ENCODE measurements at places on chromosomes 3 and 15.

DNA sequence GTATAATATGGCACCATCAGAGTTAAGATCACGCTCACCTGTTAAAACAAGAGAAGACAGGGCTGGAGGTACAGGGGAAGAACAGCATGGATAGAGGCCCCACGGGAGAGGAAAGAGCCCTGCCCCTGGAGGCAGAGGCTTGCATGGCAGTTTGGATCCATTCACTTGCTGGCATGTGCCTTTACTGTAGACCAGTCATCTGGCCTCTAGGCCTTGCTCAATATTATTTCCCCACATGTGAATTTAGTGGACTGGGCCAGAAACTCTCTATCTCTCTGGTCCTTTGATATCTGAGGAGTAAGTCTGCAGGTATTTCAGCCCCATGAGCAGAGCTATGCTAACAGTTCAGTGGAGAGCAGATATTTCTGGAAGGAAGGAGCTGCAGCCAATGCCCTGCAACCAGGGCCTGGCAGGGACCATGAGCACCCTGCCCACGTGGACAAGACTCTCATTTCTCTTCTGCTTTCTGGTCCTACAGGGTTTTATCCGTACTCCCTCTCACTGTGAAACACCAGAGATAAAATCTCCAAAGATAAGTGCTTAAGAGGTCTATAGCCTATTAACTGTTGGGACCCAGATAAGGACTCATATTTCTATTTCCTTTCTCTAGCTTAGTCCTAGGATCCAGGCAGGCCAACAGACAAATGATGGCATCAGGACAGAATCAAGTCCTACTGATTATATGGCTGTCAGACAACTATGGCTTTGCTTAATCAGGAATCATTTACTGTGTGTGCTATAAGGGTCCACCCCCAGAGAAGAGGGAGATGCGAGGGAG, 65.0 kb downstream of the CLDN11 start:
- no peak for DNase-seq

DNA sequence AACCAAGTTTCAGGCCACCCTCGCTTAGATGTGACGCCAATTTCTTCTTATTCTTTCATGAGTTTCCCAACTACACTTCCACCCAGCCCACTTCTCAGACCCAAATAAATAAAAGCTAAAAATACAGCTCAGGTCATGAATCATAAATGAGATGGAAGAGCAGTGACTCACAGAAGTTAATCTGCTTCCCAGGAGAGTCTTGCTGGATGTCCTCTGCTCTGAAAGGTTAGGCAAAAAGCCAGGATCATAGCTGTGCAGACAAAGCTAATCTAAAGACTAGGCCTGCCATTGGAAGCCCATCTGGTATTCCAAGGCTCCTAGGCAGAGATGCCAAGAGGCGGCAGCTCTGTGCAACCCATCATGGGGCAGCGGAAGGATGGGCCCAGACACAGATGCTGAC, 24.1 kb downstream of the SHC4 start:
- DNase-seq = no peak

DNA sequence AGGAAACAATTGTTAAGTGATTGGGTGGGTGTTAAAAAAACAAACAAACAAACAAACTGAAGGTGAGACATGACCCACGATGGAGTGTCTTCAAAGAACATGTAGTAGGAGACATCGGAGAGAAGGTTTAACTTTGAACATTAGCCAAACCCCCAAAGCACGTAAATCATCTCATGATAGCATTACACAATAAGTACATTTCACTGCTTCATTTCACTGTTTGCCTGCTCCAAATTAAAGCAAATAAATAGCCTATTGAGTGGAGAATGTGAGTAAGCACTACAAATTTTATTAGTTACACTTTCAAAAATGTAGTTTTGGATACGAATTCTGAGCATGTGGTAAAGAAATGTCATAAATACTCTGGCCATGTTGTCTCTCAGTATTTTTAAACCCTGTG, 287.0 kb downstream of the SI start:
- DNase-seq = no peak

DNA sequence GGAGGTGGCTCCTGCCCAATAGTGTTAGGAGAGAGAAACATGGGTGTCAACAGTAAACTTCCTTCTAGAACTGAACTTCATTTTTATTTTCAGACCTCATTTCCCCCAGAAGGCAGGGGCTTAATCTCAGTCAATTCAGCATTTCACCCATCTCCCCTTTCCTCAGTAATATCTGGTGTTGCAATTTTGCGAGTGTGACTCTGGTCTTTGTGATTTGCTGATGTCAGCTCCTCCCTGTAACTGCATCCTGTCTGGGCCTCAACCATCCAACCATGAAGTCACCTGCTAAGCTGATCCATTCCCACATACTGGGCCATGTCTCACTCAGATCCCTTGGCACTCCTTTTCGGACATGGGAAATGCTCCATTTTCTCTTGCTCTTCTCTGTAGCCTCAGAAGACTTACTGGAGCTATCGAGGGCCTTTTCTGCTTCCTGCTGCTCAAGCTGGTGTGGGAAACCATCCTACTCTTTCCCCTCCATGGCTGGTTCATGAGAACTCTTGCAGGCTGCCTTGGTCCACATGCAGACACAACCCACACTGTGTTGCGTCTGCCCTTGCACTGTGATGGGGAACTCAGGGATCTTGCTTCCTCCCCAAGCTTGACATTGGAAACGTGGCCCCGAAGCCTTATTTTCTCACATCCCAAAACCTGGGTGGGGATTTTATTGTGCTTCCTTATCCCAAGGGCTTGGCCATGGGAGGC, 24.6 kb downstream of the CCR4 start:
- DNase-seq = no peak
